ENCODE measurements at places on chromosomes 7 and 10.
A peak's percentile ranks its signal among the peaks of the same experiment; 100 is the strongest.

DNA sequence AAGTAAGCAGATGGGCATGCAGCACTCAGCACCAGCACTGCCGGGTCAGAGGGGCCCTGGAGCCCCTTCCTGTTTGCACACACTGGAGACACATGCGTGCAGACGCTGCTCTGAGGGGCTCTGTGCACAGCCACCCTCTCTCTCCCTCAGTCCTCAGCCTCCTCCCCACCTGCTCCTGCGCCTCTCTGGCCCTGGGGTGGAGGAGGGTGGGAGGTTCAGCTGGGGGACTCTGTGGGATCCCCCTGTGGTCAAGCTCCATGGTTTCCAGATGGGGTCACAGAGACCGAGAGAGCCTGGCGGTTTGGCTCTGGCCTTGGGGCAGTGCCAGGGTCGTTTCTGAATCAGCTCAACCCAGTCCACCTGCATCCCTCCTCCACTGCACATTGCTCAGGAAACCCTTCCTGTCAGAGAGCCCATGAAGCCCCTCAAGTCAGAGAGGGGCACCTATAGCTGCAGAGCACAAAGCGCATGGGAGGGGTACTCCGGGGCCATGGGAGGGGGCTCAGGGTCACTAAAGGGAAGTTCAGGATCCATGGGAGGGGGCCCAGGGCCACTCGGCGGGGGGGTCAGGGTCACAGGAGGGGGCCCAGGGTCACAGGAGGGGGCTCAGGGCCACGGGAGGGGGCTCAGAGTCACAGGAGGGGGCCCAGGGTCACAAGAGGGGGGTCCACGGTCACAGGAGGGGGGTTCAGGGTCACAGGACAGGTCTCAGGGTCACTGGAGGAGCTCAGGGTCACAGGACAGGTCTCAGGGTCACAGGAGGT lies 161.7 kb downstream of the ADARB2 start:
- no peak for DNase-seq

DNA sequence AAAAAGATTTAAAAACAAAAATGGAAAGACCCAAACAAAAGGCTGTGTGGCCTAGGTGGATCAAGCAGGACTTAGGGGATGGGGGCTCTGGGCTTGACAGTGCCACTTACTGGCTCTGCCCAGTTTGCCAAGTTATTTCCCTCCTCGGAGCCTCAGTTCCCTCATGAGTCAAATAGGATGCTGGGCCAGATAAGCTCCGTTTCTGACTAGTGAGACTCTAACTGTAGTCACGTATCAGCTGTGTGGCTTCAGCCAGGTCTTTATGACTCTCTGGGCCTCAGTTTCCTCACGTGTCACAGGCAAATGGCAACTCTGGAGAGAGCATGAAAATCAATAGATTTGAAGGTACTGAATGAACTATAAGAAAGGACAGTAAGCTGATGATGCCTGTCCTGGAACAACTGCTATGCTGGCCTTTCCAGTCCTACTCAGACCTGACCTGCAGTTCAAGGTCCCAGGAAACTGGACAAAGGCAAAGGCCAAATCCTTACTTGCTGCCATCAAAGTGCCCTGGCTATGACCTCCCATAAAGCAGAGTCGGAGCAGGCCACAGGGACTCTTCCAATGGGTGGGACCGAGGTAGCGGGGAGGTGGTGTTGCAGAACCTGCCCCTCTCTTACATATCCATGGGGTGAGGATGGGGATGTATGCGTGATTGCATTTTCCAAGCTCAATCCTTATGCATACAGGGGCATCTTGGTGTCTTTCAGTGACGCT lies 27.0 kb downstream of the FAM53B start:
- DNase-seq: no peak

DNA sequence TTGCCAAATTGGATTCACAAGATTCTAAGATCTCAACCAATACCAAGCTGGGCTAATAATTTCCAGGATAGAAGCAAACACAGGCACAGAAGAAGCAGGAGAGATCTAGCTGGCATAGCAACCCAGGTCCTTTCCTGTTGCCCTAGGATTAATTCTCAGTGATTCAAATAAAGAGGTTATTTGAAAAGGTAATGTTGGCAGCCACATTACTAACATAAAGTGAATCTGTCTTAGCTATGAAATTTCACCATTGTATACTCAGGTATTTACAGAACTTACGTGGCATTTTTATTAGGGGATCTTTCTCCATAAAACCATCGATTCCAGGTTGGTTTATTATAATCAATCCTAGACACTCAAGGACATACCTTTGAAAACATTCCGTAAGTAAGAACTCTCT lies 379.3 kb upstream of the POM121L12 start:
- DNase-seq: no peak

GRCh38 chr10:113443141-113443925 lies 109.5 kb upstream of the HABP2 start:
- DNase-seq: no peak

- DNase-seq: no peak
Observed at GRCh38 chr7:3140834-3141233, 97.2 kb upstream of the CARD11 start.

GRCh38 chr10:70306181-70306705 lies 22.4 kb upstream of the NPFFR1 start:
- no peak for DNase-seq

DNA sequence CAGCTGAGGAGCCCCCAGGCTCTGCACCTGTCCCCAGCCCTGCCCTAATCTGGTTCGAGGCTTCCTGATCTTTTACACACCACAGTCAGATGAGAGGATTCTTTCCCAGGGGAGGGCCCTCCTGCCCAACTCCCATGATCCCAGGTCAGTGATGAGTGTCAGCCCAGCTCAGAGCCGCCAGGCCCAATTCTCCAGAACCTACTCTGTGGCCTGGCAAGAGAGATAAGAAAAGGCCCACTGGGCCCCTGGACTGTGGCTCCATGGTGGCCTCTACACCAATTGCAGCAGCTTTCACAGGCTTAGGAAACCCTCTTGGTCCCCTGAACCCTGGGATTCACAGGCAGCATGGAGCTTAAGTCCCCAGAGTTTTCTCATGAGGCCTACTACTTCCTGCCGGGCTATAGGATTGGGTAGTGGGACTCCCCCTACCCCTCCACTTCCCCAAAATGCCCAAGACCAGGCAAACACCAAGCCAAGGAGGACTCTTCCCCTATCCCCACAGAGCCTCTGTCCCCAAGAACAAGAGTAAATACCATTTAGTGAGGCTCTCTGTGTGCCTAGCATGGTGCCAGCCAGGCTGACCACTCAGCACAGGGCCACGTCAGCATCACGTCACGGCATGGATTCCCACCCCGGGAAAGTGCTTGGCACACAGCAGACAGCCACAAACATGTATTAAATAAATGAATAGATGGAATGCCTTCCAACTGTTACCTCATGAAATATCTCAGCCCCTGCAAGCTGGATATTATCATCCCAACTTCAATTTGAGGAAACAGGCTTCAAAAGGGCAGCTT lies 100.0 kb downstream of the GRID1 start:
- DNase-seq: no peak

DNA sequence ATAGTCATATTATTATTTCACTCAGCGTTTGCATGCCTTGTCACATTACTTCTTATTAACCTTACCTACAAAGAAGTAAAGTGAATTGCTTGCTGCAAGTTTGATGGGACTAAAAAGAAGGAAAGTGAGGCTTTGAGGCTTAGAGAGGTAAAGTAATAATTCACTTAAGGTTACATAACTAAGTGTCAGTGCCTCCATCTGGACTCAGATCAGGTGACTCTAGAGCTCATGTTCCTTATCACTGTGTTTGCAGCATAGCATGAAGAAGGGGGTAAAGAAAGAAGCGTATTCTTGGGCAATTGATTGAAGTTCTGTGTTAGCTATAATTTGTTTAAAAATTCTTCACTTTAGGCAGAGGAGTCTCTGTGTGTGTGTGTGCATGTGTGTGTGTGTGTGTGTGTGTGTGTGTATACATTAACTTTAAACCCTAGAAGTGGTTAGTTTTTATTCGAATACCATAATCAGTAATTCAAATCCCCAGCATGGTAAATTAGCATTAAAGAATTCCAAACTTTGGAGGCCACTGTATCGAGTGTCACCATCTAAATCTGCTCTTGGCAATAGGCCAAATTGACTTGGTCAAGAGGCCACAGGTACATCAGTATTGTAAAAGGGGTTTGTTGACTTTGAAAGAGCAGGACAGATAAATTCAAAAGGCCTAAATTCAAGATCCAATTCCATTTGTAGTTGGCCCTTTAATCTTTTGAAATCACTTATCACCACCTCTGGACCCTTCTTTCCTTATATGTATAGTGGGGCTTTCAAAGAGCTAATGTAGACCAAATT lies 2.2 kb upstream of the PON3 start:
- no peak for DNase-seq

DNA sequence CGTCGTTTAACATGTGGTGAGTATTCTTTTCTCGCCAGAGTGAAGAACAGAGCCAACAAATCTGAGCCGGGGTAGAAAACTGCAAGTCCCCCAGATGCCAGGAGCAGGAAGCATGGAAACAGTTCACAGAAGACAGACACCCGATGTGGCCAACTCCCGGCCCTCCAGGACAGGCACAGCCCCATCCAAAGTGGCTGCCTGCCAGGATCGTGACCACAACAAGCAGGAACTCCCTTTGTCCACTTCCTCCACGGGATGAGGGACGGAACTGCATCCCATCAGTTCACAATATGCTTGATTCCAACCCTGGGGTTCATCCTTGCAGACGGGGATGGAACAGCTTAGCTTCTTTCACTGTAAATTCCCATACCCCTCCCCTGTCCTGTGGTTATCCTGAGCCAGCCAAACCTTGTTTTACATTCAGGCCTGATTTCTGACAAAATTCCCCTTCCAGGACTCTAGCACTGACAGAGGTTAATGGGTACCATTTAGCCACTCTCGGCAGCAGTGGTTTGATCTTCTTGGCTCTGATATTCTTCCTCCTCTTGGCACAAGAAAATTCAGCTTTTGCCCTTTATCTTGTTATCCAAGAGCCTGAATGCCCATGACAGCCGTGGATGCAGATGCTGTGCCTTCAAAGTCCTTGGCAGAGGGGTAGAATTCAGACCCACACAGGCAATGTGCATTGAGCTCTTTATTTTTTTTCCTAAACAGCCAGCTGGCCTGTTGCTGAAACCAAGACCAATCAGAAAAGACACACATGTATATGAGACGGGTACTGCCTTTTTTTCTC lies 105.5 kb upstream of the FAM204A start:
- no peak for DNase-seq

GRCh38 chr7:128759242-128759641 lies 16.4 kb downstream of the OPN1SW start:
- no peak for DNase-seq

DNA sequence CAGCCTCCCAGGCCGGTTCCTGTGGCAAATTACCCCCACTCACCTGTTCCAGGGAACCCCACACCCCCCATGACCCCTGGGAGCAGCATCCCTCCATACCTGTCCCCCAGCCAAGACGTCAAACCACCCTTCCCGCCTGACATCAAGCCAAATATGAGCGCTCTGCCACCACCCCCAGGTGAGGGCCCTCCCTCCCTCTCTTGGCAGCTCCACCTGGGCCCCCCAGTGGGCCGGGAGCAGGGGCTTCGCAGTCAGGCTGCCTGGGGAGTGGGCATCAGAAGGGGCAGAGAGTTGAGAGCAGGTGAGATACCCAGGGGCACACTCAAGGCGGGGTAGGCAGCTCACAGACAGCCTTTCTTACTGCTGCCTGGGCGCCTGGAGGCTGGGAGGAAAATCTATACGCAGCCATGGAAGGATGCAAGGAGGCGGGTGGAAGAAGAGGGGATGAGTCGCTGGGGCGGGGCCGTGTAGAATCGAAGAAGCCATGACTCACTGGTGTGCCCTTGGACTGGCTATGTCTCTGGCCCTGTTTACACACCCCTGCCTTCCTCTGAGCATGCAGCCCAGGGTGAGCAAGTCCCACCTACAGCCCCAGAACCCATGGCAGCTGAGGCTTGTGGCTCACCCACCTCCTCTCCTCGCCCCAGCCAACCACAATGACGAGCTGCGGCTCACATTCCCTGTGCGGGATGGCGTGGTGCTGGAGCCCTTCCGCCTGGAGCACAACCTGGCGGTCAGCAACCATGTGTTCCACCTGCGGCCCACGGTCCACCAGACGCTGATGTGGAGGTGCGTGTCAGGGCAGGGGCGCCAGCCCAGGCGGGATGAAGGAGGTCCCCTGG lies 48.6 kb upstream of the PPIF start:
- DNase-seq: no peak

DNA sequence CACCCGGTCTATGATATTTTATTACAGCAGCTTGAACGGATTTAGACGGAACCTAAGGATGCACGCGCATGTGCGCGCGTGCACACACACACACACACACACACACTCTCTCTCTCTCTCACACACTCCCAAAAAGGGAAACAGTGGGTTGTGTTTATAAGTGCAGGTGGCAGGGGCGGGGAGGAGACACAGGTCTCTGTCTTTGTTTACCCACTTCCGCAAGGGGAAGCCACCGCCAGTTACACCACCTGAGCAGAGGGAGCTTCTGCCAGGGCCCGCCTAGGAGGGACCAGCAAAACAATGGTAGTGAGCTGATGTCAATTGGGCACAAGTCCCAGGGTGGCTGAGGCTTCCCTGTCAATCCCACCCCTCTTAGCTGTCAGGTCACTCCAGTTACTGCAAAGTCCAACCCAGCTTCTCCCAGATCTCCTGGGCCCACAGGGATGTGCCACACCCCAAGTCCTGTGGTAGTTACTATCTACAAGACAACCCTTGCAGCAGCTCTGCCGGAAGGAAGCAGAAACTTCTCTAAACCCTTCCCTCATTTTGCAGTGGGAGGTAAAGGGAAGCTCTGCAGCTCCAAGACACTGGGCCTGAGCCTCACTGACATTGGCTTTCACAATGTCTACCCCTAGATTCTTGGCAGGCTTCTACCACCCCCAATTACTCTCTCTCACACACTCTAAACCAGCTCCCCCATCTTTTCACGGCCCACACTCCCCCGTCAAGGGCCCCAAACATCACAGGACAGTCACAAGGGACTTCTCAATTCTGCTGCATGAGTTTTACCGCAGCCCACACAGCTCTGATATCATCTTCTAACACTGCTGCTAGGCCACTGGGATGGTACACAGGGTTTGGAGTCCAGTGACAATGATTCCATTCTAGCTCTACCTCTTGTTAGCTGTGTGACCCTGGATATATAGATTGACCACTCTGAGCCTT lies 17.6 kb downstream of the ANXA11 start:
- DNase-seq: peak; percentile 22

DNA sequence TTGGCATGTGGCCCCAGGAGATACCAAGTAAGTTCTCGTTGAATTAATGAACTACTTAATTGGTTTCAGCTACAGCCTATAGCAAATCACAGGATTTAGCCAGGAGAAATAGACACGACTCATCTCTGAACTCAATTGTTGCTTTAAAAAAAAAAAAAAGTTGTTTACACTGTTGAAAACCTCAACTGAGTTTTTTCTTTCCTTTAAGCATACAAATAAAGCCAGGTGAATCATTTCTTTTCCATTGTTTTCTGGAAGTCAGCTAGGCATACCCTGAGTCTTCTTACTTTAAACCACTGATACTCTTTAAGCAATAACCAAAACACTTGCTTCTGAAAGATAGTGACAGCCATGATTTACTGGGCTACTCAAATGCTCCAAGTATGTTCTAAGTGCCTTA lies 755 bp downstream of the FRMPD2 start:
- no peak for DNase-seq

DNA sequence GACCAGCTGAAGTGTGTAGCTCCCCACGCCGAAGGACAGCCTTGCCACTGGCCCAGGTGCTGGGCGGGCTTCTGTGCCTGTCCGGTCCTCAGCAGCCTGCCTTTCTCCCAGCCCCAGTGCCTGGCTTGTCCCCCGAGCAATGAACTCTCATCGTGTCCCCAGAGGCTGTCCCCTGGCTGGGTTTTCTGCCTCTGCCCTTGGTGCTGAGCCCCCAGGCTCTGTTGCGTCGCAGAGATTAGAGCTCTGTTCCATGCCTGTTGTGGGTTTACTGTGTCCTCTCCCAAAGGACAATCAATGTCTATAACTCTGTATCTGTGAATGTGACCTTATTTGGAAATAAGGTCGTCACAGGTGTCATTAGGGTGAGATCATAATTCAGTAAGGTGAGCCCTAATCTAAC lies 226.1 kb upstream of the SHH start:
- DNase-seq: no peak

All from omental fat pad (tissue), 4 donors.